Breast epithelium (tissue), 4 donors: ENCODE measurements at places on chromosomes 1 and 21.

- DNase-seq: no peak
- no peaks in the 10 kb centered on the region for H3K27me3 ChIP-seq
- H3K36me3 ChIP-seq: no peaks in the 10 kb centered on the region
- no peaks in the 10 kb centered on the region for H3K4me1 ChIP-seq
- H3K27ac ChIP-seq: no peak overlapping the region
- no peak overlapping the region for H3K4me3 ChIP-seq
Observed at GRCh38 chr1:220838578-220838977, 40.7 kb upstream of the HLX start.

DNA sequence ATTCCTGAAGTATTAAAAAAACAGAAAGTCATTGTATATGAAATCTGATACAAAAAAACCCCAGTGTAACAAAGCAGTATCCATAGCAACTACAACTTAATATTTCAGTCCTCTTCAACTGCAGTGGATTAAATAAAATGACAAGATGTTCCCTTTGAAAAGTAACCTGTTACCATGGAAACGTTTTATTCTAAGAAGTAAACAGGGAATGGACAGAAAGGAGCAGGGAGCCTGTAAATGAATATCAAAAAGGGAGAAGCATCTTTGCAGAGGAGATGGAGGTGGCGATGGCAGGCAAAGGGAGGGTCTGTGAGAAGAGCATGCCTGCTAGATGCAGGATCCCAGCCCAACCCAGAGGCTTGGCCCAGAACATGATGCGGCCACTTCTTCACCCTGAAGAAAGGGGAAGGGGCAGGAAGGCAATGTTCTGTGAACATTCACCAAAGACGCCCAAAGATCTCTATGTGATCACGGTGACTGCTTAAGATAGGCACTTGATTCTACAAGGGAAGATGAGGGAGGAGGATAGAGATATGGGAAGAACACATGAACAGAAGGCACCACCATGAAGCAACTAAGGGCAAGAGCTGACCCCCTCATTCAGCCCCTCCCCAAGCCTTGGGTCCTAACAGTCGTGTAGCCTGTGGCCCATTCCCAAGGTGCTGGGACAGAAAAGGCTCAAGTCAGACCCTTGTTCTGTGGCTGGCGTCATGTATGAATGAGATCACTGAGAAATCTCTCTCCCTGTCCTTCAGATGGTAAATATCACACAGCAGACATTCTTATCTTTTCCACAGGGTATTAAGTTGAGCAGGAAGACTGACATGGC, 200.0 kb downstream of the SLC45A1 start:
- no peak overlapping the region for H3K4me3 ChIP-seq
- no peaks in the 10 kb centered on the region for H3K4me1 ChIP-seq
- peak overlapping the region; percentile 6 for H3K27ac ChIP-seq

GRCh38 chr1:41907446-41907845, 11.3 kb downstream of the HIVEP3 start:
- DNase-seq: no peak
- no peaks in the 10 kb centered on the region for H3K36me3 ChIP-seq
- H3K4me1 ChIP-seq: no peaks in the 10 kb centered on the region
- no peak overlapping the region for H3K4me3 ChIP-seq

DNA sequence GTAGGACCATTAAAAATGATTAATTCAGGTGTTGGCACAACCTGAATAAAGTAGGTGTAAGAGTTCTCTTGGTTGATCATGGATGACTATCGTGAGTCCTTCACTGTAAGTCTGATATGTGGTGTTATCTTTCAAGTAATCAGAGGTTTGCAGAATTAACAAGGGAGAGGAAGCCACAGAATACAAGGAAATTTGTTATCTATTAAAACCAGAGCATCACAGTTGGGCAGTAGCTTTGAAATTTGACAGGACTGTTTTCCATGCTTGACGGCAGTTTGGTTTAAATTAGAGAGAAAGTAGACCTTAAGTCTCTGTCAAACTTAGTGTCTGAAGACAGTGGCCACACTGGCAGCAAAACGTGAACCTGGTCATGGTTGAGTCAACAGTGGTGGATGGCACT, 139.5 kb upstream of the KCNK2 start:
- H3K4me3 ChIP-seq: no peak overlapping the region
- H3K27ac ChIP-seq: no peak overlapping the region
- DNase-seq: no peak
- H3K4me1 ChIP-seq: no peaks in the 10 kb centered on the region
- H3K27me3 ChIP-seq: no peaks in the 10 kb centered on the region

DNA sequence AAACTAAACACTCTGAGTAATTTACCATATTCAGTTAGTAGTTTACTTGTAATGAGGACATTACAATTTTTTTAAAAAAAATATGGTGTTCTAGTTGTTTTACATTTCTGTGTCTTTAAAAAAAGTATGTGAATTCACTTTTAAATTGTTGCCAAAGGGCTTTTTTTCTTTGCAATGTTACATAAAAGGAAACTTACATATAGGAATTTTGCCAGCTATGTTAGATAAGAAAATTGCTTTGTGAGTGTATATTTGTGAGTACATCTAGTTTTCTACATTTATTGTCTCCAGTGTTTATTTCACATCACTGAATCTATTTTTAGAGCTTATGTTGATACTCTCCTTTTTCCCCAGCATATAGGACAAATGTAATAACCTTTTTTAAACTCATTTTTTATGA, 206.8 kb downstream of the GPR52 start:
- no peak for DNase-seq
- no peaks in the 10 kb centered on the region for H3K27me3 ChIP-seq
- no peaks in the 10 kb centered on the region for H3K4me1 ChIP-seq
- H3K27ac ChIP-seq: no peak overlapping the region

- H3K36me3 ChIP-seq: no peaks in the 10 kb centered on the region
- H3K27ac ChIP-seq: no peak overlapping the region
- H3K4me3 ChIP-seq: no peak overlapping the region
- H3K27me3 ChIP-seq: no peaks in the 10 kb centered on the region
- H3K4me1 ChIP-seq: no peaks in the 10 kb centered on the region
Observed at GRCh38 chr1:232149287-232150201, 480.4 kb downstream of the SIPA1L2 start.

GRCh38 chr1:203744075-203744972, 20.7 kb upstream of the LAX1 start:
- no peak overlapping the region for H3K4me3 ChIP-seq
- DNase-seq: peak; percentile 59
- H3K27me3 ChIP-seq: no peaks in the 10 kb centered on the region
- H3K36me3 ChIP-seq: no peaks in the 10 kb centered on the region

GRCh38 chr21:33157303-33157702, 72.4 kb upstream of the IFNAR2 start:
- DNase-seq: no peak
- no peaks in the 10 kb centered on the region for H3K4me1 ChIP-seq
- H3K27me3 ChIP-seq: no peaks in the 10 kb centered on the region
- no peaks in the 10 kb centered on the region for H3K36me3 ChIP-seq

DNA sequence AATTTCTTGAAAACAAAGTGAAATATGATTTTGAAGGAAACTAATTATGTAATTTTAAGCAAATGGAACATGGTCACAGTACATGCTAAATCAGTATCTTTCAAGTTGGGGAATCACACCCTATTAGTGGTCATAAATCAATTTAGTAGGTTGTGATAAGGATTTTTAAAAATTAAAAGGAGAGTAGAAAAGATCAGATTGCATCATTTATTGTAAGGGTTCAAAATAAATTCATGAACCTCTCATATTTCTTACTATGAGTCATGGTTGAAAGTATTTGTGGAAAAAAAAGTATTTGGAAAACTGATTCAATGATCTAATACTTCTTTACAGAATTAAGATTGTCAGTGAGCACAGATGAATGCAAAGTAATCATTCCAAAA, 14.6 kb downstream of the ADSS2 start:
- H3K4me1 ChIP-seq: no peaks in the 10 kb centered on the region
- DNase-seq: no peak
- no peak overlapping the region for H3K27ac ChIP-seq
- H3K36me3 ChIP-seq: no peaks in the 10 kb centered on the region
- no peak overlapping the region for H3K4me3 ChIP-seq
